ENCODE measurements at places on chromosomes 12 and 14.

GRCh38 chr12:102294568-102294967 is 96.9 kb upstream of the PMCH start:
- no peak for DNase-seq

- DNase-seq, result no peak
These were observed 102.8 kb upstream of the RASSF8 start for GRCh38 chr12:25855716-25856115.

- DNase-seq, result no peak
These were observed 811 bp upstream of the INF2 start for GRCh38 chr14:104688505-104689108.

GRCh38 chr12:69161829-69162228 is 77.5 kb upstream of the CPSF6 start:
- no peak for DNase-seq

DNA sequence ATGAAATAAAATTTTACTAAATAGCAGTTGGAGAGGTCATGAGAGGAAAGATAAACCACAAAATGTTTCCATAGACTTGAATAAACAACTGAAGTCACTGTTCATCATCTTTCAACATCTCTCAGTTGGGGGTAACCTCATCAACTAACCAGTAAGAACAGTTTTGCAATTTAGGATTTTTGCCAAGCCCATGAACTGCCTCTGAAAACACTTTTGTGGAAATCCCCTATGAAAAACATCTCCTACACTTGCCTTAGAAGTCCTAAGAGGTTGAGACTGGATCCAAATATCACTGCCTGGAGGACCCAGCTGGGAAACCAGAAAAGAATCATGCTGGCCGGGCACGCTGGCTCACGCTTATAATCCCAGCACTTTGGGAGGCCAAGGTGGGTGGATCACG is 273.1 kb downstream of the C12orf50 start:
- no peak for DNase-seq
